Umbilical cord (tissue), 2 donors: ENCODE measurements at places on chromosomes 2 and 18. TPM values are rescaled to one million over a fixed set of nuclear protein-coding genes. Genes with fewer than 3 reads are reported as not detected.

- DNase-seq = peak; percentile 98
Measured at GRCh38 chr2:43343573-43344304, 117.3 kb upstream of the ZFP36L2 start.

The FHOD3 gene
- 59.7 TPM for total RNA-seq

DNA sequence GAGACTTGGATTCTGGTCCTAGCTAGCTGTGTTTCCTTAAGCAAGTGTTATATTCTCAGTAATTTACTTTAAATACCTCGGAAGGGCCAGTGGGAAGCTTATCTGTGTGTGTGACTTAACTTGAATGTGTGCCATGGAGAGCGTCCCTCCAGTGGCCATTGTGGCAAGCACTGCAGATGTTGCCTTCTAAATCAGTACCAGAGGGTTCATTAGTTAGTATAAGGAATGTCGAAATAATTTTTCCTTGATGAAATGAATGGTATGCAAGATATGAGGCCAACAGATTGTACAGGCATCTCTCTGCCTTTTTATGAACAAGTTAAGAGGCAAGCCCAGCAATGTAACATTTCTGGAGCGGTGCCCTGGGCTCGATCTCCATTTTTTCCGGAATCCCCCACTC is 52.0 kb downstream of the FBXO36 start:
- peak; percentile 61 for DNase-seq

DNA sequence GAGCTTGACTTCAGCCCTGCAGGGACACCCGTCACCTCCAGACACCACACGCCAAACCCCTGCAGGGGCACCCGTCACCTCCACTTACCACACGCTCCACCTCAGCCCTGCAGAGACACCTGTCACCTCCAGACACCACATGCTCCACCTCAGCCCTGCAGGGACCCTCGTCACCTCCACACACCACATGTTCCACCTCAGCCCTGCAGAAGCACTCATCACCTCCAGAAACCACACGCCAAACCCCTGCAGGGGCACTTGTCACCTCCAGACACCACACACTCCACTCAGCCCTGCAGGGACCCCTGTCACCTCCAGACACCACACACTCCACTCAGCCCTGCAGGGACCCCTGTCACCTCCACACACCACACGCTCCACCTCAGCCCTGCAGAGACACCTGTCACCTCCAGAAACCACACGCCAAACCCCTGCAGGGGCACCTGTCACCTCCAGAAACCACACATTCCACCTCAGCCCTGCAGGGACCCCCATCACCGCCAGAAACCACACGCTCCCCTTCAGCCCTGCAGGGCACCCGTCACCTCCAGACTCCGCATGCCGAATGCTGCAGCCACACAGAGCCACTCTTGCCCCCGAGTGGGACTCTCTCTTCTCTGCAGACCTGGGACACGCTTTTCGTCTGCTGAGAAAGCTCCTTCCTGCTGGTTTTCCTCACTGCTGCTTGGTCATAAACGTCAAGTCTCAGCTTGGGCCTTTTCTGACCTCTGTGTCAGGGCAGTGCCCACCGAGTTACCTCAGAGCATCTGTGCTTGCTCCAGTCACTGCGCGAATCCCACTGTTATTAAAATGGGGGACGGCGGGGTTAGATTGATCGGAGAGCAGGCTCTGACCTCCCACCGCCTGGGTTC is 77.5 kb upstream of the SALL3 start:
- no peak for DNase-seq

- no peak for DNase-seq
Measured at GRCh38 chr2:114034742-114035141, 144.9 kb downstream of the ACTR3 start.

The CPLX4 gene
- 2.4 TPM for total RNA-seq

DNA sequence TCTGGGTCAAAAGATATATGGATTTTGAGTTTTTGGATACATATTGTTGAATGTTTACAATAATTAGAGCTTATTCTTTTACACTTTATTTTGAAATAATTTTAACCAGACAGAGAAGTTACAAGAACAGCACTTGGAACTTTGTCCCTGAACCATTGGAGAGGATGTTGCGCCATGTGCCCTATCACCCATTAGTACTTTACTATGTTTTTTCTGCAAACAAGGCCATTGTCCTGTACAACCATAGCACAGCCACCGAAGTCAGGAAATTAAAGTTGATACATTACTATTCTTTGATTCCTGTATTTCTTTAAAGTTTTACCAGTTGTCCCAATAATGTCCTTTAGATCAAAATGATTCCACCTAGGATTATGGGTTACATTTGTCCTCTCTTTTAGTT is 188.8 kb downstream of the ACKR3 start:
- DNase-seq = no peak
